ENCODE measurements at places on chromosomes 7 and 10.
A peak's percentile ranks its signal among the peaks of the same experiment; 100 is the strongest.

DNA sequence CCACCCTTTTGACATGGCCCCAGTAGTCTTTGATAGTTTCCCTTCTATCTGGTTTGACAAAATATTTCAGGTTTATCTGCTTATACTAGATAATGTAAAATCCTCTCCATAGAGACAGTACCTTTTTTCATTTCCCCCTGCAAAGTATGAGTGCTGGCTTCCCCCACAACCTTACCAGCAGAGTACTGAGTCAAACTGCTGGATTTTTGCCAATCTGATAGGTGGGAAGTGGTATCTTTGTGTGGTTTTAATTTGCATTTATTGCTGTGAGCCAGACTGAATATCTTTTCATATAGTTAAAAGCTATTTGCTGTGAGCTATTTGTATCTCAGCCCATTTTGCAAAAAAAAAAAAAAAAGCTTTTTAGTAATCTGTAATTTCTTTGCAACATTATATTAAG is 32.1 kb upstream of the HECTD2 start:
- DNase-seq = no peak

DNA sequence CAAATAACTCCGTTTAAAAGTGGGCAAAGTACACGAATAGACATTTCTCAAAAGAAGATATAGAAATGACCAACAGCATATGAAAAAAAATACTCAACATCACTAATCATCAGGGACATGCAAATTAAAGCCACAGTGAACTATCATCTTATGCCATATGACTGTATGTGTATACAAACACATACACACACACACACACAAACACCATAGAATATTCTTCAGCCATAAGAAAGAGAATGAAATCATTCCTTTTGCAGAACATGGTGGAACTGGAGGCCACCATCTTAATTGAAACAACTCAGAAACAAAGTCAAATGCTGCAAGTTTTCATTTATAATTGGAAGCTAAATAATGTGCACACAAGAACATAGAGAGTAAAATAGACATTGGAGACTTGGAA is 1019.4 kb downstream of the KCNMA1 start:
- no peak for DNase-seq

GRCh38 chr10:557792-558328 is 131.6 kb downstream of the DIP2C start:
- DNase-seq = no peak

GRCh38 chr7:120554960-120555571 is 282.1 kb downstream of the KCND2 start:
- peak; percentile 20 for DNase-seq

DNA sequence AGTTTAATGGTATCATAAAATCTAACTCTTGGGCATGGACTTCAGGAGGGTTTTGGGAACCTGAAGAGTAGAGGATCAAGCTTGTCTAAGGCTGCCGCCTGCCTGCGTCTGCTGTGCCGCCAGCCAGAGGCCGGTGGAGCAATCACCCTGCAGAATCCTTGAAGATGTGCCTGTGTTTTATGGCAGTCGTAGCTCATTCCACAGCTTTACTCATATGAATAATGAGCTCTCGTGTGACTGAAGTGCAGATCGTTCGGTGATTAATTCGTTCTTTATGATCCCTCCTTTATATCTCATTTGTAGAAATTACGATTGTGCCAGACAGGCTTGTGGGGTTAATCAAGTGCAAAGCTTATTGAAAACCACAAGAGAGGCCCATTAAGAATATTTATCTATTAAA is 100.8 kb downstream of the ACTR3B start:
- no peak for DNase-seq

DNA sequence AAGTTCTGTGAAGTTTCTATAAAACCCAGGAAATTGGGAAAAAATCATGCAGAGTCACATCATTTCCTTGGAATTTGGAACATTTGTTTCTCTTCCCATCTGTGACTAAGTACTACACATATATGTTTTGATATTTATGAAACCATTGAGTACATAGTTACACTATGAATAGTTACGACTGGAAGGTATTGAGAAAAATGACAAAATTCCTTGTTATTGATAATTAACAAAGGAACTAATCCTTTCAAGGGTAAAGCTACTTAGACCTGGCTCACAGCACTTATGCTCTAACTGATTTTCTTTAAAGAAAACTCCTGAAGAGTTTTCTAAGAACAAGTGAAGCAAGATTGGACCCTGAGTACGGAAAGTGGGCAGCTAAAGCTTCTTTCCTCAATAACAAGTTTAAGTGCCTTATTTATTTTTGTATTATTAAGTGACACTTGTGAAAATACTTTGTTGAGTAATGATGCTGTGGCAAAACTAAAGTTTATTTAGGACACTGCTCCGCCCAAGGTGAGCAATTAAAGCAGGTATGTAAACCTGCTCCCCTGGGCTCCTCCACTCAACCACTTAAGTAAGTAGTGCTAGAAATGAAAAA is 12.0 kb upstream of the GLCCI1 start:
- no peak for DNase-seq

DNA sequence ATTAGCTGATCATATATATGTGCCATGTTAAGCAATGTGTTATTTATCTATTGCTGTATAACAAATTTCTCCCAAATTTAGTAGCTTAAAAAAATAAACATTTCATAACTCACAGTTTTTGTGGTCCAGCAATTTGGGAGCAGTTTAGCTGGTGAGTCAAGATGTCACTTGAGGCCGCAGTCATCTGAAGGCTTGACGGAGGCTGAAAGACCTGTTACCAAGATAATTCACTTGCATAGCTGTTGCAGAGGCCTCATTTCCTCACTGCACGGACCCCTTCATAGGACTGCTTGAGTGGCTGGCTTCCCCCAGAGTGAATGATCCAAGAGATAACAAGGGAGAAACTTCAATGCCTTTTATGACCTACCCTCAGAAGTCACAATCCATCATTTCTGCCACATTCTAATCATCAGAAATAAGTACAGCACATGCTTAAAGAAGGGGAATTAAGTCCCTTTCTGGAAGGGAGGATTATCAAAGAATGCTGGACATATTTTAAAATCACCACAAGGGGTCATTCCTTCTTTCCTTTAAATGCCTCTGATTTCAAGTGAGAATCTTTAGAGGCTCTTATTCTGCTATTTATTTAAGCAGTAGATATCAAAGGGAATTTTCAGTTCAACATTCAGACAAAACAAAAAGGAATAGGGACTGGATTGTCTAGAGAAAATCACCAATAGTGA is 10.5 kb upstream of the SRPK2 start:
- DNase-seq = no peak
